CD4-positive, alpha-beta T cell treated with Interleukin-1 beta for 1 hour (primary cell): ENCODE measurements at places on chromosomes 16 and 17.
A peak's percentile ranks its signal among the peaks of the same experiment; 100 is the strongest.

- DNase-seq: no peak
Measured at GRCh38 chr17:79201536-79202227, 127.1 kb downstream of the ENGASE start.

- DNase-seq: no peak
Measured at GRCh38 chr16:10740845-10741208, 2.8 kb upstream of the NUBP1 start.

- no peak for DNase-seq
Measured at GRCh38 chr17:58985367-58985766, 121.3 kb downstream of the TRIM37 start.

GRCh38 chr17:53313746-53314145 is 509.0 kb upstream of the KIF2B start:
- DNase-seq: no peak

GRCh38 chr16:56424404-56424764 is 961 bp downstream of the AMFR start:
- DNase-seq: no peak

GRCh38 chr16:87607223-87607622 is 4.9 kb downstream of the JPH3 start:
- no peak for DNase-seq

DNA sequence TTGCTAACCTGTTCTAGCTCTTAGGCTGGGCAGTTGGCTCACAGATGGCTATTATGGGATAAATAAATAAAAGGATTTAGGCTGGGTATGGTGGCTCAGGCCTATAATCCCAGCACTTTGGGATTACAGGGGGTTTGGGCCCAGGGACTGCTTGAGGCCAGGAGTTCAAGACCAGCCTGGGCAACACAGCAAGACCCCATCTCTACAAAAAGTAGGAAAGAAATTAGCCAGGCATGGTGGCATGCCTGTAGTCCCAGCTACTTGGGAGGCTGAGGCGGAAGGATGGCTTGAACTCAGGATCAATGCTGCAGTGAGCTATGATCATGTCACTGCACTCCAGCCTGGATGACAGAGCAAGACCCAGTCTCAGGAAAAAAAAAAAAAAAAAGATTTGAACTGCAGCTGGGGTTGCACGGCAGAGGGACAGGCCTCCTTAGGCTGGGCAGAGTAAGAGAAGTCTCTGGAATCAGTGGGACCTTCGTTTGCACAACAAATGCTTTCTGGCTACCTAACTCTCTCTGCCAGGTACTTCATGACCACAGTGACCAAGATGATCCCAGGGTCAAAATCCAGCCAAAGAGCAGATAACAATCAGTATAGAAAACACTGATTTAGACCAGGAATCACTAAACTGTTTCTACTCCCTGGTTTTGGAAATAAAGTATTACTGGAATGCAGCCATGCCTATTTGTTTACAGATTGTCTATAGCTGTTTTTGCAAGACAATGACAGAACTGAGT is 6.8 kb downstream of the RUSF1 start:
- DNase-seq: no peak

GRCh38 chr17:47884905-47885730 is 10.9 kb upstream of the SP2 start:
- DNase-seq: no peak

DNA sequence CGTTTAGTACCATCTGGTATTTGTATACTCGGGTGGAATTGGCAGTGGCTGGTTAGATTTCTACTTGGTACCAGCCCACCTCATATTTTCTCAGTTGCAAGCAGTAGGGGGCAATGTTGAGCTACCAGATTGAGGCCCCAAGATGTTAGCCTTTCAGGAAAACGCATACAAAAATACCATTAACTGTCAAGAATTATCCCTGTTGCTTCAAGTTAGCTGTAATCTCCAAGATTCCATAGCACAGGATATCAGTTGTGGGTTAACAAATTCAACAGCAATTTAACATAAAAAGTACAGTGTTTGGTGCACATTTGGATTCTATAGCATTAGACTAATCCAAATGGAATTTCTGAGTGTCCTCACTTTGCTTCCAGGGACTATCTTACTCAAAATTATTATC is 188.2 kb downstream of the FTO start:
- DNase-seq: peak; percentile 8

GRCh38 chr16:15843635-15844279 is 13.1 kb downstream of the MYH11 start:
- no peak for DNase-seq

GRCh38 chr17:39217734-39218369 is 7.9 kb downstream of the STAC2 start:
- DNase-seq: no peak

DNA sequence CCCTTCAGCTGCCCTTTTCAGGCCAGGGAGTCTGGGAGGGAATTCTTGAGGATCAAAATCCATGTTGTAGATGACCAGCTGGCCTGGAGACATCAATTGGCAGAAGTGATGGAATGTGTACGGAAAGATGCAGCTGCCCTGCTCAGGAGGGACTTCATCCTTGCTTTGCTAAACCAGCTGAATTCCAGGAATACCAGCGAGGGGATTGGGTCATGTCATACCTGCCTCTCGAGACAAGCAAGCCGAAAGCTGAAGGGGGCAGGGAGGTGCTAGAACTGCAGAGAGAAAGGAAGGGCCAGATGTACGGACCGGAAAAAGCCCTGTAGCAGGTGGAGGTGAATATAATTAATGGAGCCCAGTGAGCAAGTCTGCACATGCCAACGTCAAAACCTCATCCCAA is 25.6 kb upstream of the NTN1 start:
- DNase-seq: no peak

GRCh38 chr17:55436224-55437158 is 14.9 kb upstream of the MMD start:
- DNase-seq: no peak

DNA sequence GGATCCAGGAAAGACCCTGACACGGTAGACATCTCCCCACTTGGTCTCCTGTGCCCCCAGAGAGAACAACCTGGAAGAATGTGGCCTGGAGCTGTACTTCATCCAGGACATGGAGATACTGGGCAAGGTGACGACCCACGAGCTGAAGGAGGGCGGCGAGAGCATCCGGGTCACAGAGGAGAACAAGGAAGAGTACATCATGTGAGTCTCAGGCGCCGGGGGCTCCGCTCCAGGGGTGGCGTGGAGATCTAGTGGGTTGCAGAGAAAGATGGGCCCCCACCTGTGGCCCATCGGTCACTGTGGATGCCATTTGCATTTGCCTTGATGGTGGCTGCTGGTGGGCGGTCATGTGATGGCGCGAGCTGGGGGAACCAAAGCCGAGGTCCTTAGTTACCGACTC is 14.9 kb upstream of the CLEC18A start:
- DNase-seq: no peak

DNA sequence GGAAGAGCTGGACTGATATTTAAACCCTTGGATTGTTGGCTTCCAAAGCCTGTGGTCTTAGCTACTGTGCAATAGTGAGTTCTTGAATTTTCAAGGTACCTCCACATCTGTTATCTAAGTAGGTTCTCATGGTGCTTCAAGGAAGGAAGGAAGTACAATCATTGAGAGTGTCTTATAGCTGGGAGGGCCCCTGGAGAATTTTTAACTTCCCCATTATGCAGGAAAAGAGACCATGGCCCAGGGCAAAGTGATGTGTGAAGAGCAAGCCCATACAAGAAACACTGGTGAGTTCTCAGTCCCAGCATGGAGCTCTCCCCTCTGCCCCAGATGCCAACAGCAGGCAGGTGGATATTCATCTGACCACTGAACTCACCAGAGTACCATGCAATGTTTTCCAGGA is 169.0 kb upstream of the IRX6 start:
- no peak for DNase-seq

DNA sequence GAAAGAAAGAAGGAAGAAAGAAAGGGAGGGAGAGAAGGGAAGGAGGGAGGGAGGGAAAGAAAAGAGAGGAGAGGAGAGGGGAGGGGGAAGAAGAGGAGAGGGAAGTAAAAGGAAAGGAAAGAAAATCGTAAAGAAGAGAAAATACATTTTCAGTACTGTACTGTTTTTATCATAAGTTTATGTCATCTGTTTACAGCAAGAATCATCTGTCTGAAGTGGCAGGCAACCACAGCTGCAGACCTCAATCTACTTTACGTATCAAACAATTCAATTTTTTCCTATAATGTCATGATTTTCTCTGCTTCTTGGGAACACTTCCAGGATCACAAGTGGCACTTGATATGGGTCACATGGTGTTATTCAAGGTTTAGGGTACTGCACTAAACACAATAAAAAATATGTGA is 58.3 kb downstream of the USP32 start:
- DNase-seq: no peak

GRCh38 chr17:76612977-76613851 is 27.6 kb upstream of the ST6GALNAC2 start:
- DNase-seq: no peak

DNA sequence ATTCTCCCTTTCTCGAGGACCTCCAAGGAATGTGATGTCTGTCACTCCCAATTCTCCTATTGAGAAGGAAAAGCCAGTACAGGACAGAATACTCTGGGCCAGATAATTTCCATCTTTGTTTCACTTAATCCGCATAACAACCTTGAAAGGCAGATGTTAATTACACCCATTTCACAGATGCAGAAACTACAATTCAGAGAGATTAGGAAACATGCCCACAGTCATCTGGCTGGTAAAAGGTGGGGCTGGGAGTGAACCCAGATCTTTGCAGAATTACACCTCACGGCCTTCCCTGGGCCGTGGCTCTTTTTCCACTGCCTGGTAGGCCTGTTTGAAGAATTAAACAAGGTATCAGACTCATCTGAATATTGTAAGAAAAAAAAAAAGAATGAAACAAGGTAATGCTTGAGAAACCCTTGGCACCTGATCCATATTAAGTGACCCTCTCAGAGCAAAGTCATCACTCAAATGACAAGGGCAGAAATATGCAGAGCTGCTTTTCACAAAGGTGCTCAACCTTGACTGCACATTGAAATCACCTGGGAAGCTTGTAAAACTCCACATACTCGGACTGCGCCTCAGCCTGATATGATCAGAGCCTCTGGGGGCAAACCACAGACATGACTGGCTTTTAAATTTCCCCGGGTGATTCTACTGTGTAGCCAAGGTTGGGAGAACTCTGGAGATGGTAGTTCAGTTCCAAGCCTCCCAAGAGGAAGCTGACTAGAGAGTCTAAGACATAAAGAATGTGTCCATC is 16.6 kb upstream of the G6PC1 start:
- no peak for DNase-seq

- DNase-seq: no peak
Measured at GRCh38 chr17:80845069-80845862, 146.4 kb upstream of the CHMP6 start.

GRCh38 chr17:62679866-62680377 is 52.5 kb downstream of the MRC2 start:
- DNase-seq: no peak

DNA sequence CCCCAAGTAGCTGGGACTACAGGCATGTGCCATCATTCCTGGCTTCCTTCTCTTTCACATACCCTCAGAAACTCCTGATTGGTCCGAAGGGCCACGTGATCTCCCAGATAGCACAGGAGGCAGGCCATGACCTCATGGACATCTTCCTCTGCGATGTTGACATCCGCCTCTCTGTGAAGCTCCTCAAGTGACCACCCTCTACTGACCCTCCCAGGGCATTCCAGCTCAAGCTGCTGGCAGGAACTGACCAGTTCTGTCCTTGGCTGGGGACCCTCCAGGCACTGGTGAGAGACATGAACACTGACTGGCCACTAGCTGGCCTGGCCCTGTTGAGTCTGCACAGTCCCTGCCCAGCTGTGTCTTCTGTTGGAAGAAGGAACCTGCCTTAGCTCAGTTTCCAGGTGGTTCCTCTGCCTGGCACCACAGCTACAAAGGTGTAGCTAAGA is 5.6 kb downstream of the ERAL1 start:
- no peak for DNase-seq

DNA sequence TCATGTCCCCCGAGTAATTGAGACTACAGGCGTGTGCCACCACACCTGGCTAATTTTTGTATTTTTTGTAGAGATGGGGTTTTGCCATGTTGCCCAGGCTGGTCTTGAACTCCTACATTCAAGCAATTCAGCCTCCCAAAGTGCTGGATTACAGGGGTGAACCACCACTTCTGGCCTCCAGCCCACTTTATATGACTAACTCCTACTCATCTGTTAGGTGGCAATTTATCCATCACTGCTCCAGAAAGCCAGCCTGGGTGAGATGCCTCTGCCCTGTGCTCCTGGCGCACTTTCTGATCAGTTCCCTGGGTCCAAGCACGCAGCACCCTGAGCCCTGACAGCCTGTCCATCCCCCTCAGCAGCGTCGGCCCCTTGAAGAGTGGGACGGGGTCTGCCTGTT is 29.4 kb downstream of the ADAM11 start:
- DNase-seq: no peak

- no peak for DNase-seq
Measured at GRCh38 chr17:54172096-54172984, 349.6 kb downstream of the KIF2B start.

- no peak for DNase-seq
Measured at GRCh38 chr17:47955497-47956461, 1.9 kb downstream of the PRR15L start.

- DNase-seq: no peak
Measured at GRCh38 chr17:43416998-43417890, 18.5 kb downstream of the ARL4D start.

GRCh38 chr17:17032131-17032692 is 10.0 kb upstream of the MPRIP start:
- no peak for DNase-seq

DNA sequence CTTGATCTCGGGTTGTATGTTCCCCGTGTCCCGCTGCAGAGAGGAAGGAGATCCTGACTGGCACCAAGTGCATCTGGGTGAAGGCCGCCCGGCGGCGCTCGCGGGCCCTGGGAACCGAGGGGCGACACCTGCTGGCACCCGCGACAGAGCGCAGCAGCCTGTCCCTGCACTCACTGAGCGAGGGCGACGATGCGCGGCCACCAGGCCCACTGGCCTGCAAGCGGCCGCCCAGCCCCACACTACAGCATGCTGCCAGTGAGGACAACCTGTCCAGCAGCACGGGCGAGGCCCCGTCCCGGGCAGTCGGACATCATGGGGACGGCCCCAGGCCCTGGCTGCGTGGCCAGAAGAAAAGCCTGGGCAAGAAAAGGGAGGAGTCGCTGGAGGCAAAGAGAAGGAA is 7.5 kb downstream of the BTBD17 start:
- DNase-seq: peak; percentile 34

DNA sequence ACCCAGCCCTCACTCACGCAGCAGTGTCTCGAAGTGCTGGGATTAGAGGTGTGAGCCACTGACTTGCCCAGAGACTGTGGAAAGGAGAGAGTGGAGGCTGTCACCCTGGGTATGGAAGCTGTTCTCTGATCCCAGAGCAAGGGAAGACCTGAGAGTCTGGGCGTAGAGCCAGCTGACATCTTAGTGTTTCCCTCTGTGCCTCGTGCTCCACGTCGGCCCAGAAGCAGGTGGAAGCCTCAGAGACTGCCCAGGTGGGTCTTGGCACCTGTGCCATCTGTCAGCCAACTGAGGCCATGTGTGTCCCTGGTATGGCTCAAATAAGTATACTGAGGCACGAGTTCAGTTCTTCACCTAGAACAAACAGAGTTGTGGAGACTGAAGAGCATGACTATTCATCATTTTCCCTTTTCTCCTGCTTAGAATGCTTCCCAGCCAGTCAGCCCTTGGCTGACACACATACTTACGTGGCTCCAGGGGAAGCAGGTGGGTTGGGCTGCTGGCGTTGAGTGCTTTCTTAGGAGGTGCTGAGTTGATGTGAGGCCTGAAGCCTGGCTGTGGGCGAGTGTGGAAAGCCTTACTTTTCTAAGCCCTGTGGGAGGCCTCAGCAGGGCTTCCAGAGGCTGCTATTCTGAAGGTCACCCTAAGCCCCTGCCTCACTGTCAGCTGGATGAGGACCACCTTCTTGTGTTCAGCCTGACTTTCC is 8.1 kb downstream of the CTRL start:
- no peak for DNase-seq
